ENCODE measurements at places on chromosomes 6 and 20.

DNA sequence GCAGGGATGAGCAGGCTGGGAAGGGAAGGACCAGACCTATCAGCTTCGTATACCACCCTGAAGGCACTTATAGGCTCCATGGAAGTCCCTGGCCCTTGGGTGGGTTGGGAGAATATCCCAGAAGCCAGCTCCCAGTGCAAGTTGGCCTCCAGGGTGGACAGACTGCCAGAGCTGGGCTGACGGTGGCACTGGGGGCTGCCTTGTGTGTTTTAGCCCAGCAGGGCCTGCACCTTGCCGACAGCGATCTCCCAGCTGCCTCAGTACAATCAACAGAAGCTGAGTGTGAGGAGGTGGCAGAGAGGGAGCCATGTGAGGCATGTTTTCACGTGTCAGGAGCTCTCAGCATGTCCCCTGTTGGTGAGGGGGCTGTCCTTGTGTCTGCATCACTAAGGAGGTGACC lies 159.5 kb downstream of the VEGFA start:
- DNase-seq, result no peak

- DNase-seq, result no peak
Observed at GRCh38 chr6:143408787-143409162, 41.7 kb downstream of the ADAT2 start.

DNA sequence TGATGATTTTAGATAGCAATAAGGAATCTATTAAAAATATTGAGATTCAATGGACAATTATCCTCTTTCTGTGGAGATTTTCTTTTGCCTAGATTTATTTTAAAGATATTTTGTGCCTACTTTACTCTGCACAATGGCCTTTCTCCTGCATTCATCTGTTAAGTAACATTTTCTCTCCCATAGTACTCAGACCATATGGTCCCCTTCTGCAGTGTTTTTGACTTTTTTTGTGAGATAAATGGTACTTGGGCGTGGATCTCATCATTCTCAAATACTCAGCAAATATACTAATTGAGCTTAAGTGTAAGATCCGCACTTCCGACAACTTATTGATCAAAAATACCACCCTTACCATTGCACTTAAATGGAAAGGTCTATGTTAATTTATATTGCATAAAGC lies 55.8 kb downstream of the PHACTR1 start:
- no peak for DNase-seq

GRCh38 chr20:1883986-1884385 lies 11.2 kb upstream of the SIRPA start:
- no peak for DNase-seq

DNA sequence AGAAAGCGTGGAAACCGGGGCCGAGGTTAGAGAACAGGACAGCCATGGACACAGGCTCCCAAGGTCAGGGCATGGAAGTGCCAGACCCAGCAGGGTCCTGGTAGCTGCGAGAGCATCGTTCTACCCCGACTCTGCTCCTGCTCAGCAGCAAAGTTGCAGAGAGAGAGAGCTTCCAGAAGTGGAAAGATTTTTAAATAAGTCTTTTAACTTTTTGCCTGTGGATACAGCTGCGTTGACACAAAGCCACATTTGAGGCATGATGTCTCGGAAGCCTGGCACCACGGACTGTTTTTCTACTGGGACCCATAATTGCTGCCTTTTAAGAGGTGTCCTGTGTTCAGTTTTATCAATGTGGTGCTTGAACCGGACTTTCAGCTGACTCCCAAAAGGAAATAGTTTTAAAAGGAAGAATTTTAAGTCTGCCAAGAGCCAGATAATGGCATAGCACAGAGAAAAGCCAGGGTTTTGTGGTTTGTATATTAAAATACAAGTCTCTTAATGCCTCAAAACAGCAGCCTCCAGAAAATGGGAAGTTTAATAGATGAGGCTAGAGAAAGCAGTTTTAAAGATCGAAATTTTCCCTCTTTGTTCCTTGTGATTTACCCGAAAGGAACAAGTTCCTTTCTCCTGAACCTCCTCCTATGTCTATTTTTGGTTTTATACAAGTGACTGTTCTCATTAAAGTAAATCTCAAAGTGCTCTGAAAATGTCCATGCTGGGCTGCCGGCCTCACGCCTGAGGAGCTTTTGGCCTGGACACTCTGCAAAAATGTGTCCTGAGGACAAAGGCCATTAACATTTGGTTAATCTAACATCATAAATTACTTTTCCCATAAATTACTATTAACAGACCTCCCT lies 91.5 kb downstream of the RIN2 start:
- no peak for DNase-seq

DNA sequence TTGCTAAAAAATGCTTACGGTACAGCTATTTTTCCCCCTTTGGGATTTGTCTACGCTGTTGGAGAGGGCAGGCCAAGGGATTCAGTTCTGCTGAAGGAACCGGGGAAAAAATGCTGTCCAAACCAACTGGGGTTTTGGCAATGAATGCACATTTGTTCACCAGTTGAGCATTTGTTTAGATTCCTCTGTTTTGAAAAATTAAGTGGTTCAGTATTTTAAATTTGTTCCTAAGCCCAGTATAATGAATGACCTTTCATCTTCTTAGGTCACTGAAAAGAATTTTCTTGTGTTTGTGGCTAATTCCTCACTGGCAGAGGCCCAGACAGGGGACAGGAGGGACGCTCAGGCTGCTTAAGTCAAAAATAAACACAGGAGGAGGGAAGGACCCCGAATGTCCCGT lies 10.8 kb upstream of the EYA2 start:
- no peak for DNase-seq

DNA sequence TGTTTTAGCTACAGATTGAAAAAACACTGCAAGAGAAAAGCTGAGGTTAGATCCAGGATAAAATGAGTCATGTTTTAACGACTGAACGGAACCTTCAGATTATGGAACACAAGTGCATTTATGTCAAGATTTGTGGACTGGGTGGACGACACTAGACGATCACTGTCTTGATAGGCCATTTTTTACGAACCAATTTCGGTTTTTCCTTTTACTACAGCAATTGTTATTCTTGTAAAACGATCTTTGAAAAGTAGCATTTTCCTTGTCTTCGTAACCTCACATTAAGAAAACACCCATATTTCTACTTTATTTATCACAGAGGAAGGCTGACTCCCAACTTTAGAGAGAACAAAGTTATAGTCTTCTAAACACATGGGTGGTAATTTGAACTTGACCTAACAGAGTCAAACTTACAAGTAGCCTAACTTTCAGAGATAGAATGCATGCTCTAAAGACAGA lies 294.2 kb upstream of the TCF21 start:
- DNase-seq, result no peak

DNA sequence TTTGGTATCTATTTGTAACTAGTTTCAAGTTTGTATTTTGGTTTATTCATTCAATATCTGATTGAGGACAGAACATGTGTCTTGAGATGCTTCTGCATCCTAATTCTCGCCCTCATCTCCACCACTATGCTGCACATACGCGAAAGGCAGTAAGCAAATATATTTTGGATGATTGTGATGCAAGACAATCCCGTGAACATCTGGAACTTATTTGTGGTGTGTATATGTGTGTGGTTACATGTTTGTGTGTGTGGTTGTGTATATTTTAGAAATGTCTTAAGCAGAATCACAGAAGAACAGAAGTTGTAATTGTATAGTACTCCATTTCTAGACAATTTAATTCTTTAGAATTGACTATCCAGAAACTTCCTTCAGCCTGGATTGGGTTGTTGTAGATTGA lies 35.1 kb upstream of the RNF144B start:
- no peak for DNase-seq

- DNase-seq, result no peak
Observed at GRCh38 chr6:55992546-55992945, 117.2 kb upstream of the BMP5 start.

- DNase-seq, result no peak
Observed at GRCh38 chr6:94636780-94637385, 940.5 kb upstream of the MANEA start.

DNA sequence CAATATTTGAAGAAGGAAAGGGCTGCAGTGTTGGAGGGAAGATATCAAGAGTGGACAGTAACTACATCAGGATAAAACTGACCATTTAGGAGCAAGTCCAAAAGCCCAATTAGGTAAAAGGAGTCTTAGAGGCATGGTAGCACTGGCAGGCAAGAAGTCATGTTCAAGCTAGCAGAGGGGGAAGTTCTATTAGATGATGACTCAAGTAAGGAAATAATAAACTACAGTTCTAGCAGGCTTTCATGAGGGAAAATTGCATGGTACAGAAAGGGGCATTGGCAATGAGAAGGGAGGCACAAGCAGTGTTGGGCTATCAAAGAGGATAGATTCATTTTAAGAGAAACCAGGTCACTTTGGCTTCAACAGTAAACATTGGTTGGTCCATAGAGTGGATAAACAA lies 156.1 kb upstream of the PTPRK start:
- DNase-seq, result no peak

GRCh38 chr6:149929422-149929821 lies 6.5 kb upstream of the RAET1G start:
- no peak for DNase-seq
